ENCODE measurements at places on chromosomes 2 and 18.

DNA sequence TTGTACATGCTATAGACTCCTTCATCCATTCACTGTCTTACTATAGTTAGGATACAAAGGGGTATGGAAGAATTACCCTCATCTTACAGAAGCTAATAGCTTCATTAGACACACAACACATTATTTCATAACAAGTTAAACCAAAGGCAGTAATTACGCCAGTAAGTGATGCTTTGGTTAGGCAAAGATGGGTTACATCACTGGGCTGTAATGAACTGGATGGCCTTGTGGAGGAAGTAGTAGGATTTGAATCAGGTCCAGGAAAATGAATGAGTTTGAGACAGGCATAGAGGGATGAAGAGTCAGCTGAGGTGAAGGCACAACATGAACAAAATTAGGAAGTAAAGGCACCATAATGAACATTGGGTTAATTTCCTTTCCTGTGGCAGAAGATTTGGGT lies 80.1 kb downstream of the SOCS6 start:
- DNase-seq: no peak

DNA sequence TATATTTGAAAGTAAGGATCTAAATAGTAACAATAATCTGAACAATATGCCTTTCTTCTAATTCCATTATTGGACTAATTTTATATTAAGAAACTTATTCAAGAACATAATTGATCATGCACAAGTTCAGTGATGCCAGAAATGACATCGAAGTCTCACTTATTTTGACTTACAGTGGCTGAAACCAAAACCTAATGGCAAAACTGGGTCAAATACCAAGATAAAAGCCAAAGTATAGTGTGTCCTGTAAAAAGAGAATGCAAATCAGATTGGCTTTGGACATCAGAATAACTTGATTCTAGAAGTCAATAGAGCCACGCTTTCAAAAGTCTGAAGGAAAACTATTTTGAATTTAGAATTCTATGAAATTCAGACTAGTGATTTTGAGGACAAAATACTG lies 137.2 kb downstream of the FTCDNL1 start:
- DNase-seq: no peak

- no peak for DNase-seq
Observed at GRCh38 chr18:23990474-23991410, 23.8 kb upstream of the TTC39C start.

DNA sequence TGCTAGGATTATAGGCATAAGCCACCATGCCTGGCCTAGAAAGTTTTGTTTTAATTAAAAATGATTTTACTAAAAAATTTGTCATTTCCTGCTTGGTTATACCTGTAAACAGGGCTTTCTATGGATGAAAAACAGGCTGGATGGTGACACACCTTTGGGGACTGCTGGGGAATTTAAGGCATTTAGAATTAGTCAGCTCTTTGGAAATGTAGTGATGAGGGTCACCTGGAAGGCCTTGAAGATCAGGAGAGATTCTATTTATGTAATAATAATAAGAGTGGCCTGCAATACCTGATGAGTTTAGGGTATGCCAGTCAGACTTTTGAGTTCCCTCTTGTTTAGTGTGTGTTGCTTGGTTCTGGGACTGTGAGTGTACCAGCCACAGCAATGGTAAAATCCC lies 51.1 kb downstream of the RALBP1 start:
- DNase-seq: no peak

- no peak for DNase-seq
Observed at GRCh38 chr18:79855147-79855933, 57.6 kb downstream of the KCNG2 start.

DNA sequence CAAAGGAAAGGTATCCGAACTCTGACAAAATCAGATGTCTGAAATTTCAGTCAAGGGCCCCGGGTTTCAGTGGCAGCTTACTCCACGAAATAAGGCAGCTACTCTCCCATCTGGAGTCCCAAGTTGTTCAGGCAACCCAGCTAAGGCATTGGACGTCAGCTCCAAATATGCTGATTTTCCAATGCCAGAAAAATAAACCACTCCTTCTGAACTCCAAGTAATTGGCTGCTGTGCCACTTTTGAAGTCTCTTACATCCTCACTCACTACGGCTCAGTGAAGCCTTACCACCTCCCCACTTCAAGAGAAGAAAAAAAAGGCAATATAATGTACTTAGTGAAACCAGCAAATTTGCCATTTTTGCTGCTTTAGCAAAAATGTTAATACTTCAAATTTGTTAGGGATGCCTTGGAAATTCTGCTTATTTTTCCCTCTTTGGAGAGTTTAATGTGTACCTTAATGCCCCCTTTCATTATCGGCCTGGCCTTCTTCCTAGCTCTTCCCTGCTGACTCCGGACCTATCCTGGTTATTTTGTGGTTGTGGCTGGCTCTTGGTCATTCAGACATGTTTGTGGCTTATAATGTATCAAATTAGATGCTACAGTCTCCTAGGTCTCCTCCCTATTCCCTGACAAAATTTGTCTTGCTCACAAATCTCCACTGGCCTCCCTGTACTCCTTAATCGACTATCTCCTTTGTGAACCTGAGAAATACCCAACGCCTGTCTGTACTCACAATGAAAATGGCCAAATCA lies 589.2 kb upstream of the ZEB2 start:
- no peak for DNase-seq

DNA sequence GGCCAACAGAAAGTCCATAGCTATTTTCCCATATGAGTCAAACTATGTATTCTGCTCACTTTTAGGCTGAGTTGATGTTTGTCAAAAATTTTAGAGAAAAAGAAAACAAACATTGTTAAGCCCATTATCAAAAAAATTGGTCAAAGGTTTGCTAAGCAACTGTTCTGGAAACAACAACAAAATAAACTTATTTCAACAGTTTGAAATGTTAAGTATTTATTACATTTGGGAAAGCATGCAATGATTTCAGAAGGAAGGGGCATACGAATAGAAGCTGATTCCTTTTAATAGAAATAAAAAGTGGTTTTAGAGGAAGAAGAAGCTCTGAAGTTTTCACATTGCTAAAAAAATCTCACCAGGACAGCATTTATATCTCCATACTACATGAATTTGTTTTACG lies 1837.5 kb upstream of the CELF4 start:
- no peak for DNase-seq

DNA sequence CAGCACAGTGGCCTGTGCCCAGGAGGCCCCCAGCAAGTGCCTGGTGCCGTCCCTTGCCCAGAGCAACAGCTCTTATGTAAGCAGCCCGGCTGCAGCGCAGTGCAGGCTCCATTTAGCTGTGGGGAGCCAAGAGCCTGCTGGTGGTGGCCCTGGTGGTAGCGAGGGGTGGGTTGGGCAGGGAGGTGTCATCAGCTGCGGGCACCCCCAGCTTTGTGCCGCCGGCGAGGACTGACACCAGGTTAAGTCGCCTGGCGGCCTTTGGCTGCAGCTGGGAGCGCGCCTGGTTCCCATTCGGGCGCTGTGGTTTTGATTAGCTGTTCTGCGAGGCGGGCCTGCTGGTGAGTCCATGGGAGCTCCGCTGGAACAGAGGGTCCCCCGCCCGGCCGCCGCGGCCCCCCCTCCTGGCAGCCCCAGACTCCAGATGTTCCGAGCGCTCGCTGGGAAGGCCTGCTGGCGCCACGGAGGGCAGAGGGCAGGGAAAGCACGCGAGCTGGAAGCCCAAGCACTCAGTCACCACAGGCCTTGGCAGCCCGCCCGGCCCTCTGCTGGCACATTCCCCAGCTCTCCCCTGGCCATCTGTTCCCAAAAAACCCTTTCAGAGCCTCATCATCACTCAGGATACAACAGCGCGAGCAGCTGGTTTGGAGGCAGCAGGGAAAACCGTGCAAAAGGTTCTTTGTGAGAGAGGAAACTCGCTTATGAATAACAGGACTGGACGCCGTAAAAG lies 18.4 kb downstream of the ATOH8 start:
- no peak for DNase-seq

GRCh38 chr2:196390243-196391148 lies 219.1 kb upstream of the STK17B start:
- DNase-seq: no peak

GRCh38 chr2:112622528-112622849 lies 23.2 kb upstream of the SLC20A1 start:
- no peak for DNase-seq

- no peak for DNase-seq
Observed at GRCh38 chr2:26584191-26584590, 57.0 kb downstream of the CIB4 start.

DNA sequence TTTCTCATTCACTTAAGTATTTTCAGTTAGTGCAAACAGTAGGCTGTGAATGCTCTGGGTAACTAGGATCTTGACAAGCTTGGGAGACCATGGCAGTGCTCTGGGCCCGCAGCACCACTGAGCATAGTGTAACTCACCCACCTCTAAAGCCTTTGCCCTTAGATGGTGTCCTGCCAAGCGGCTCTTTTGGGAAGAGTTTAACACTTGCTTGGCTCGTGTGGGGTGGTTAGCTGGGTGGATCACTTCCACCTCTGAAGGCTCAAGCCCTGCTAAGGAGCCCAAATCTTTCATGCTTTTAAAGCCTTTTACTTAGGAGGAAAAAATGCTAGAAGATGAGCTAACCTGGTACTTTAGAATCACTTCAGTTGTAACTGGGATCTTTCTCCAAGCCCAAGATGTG lies 33.9 kb downstream of the PTPN18 start:
- DNase-seq: no peak

GRCh38 chr2:74004212-74005182 lies 19.8 kb downstream of the TET3 start:
- no peak for DNase-seq

DNA sequence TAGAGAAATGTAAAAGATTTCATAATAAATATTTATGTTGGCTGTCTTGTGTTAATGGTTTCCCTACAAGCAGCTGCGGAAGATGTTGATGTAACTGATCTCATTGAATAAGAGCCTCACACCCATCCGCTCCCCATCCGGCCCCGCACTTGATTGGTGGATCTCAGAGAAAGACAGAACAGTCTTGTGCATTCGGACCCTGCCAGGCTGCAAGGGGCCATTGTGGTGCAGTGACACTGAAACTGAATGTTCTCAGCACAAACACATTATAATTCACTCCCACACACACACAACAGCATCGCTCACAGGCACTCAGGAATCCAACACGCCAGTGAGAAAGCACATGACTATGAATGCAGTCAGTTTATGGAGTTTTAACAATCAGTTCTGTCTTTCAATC lies 47.8 kb downstream of the PRELID3A start:
- no peak for DNase-seq

GRCh38 chr18:31555971-31556747 lies 35.5 kb upstream of the TTR start:
- DNase-seq: no peak

DNA sequence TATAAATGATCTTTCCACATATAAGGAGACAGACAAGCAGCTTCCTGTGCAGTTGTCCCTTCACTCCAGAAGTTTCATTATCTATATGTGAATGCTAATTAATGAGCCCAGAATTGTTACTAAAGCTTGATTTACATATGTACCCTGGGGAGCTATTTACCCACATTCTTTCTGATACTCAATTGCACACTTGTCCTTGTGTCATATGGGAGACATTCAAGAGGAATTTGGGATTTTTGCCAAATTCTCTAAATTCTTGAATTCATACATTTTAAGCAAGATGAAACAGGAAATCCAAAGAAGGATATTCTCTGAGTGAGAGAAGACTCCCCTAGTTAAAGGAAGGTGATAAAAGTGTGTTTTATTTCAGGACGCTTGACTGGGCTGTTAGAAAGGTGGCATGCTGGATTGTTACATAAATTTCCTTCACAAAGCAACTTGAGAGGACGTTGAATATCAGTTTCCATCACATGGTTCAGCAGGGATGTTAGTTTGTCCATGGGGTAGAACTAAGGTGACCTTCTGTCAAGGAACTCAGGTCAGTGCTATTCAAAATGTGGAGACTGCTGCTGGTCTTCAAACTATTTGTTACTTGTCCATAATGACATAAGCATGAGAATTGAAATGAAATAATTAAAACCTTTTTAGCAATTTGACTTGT lies 368.2 kb downstream of the IRS1 start:
- DNase-seq: no peak

- no peak for DNase-seq
Observed at GRCh38 chr2:203740871-203741281, 34.4 kb downstream of the CD28 start.

GRCh38 chr2:64604155-64604554 lies 49.6 kb downstream of the SERTAD2 start:
- DNase-seq: no peak

DNA sequence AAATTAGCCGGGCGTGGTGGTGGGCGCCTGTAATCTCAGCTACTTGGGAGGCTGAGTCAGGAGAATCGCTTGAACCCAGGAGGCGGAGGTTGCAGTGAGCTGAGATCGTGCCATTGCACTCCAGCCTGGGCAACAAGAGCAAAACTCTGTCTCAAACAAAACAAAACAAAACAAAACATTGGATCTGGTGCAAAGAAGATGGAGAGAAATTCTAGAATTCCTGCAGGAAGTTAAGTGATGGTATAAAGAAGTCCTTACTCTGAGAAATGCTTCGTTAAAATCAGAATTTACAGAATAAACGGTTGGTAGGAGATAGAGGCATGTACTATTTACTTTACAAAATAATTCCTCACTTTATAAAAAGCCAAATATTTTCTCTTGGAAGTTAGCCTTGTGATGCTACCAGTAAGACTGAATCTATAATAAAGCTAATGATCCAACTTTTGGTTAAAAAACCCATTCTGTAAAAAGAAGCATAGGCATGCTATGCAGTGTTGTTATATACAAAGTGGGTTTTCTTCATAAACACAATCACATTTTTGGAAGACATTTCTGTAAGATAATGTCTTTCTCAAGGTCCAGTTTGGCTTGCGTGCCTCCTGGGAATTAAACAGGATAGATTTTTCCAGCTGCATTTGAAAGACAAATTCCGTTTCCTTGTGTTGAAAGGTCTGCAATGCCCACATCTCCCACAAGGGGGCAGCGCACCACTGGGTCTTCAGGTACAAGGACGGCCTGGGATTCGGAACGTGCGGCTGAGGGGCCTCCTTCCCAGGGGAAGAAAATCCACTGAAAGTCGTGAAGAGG lies 35.6 kb upstream of the PNO1 start:
- peak; percentile 65 for DNase-seq

- DNase-seq: no peak
Observed at GRCh38 chr18:70672581-70672980, 383.7 kb downstream of the SOCS6 start.
